ENCODE measurements at places on chromosomes 16 and 17.
A peak's percentile ranks its signal among the peaks of the same experiment; 100 is the strongest.

GRCh38 chr17:77373299-77374169 lies 232.8 kb downstream of the SEC14L1 start:
- peak; percentile 55 for DNase-seq

DNA sequence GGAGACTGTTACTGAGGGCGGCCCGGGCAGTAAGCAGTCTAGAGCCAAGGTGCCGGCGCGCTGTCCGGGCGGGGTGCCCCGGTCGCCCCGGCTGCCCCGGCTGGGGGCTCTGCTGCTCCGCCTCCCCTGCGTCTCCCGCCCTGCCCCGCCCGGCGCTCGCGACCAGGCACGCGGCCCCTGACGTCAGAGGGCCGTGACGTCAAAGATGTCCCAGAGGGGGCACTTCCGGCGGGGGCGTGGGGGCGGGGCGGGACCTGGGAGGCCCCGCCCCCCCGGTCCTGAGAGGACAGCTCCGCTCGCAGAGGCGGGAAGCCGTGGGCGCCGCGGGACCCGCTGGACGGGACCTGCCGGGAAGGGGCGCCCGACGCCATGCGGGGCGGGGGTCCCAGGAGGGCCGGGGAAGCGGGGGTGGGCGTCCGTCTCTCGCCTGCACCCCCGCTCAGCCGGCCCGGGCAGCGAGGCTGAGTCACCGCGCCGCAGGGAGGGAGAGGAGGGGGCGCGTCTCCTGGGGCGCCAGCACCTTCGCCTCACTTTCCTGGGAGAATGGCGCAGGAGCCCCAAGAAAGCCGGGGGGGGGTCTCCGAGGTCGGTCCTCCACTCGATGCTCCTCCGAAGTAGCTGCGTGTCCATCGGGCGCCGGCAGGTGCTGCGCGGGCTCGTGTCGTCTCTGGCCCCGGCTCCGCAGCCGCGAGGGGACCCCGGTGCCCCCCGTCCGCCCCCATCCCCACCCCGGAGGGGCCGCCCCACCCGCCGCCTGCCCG lies 4.4 kb upstream of the HIC1 start:
- DNase-seq, result peak; percentile 68

- no peak for DNase-seq
These were observed 218.2 kb upstream of the CHMP6 start for GRCh38 chr17:80773243-80773991.

GRCh38 chr17:64443086-64443760 lies 5.7 kb upstream of the MILR1 start:
- no peak for DNase-seq

GRCh38 chr17:63741143-63741407 lies 524 bp downstream of the STRADA start:
- DNase-seq, result no peak

DNA sequence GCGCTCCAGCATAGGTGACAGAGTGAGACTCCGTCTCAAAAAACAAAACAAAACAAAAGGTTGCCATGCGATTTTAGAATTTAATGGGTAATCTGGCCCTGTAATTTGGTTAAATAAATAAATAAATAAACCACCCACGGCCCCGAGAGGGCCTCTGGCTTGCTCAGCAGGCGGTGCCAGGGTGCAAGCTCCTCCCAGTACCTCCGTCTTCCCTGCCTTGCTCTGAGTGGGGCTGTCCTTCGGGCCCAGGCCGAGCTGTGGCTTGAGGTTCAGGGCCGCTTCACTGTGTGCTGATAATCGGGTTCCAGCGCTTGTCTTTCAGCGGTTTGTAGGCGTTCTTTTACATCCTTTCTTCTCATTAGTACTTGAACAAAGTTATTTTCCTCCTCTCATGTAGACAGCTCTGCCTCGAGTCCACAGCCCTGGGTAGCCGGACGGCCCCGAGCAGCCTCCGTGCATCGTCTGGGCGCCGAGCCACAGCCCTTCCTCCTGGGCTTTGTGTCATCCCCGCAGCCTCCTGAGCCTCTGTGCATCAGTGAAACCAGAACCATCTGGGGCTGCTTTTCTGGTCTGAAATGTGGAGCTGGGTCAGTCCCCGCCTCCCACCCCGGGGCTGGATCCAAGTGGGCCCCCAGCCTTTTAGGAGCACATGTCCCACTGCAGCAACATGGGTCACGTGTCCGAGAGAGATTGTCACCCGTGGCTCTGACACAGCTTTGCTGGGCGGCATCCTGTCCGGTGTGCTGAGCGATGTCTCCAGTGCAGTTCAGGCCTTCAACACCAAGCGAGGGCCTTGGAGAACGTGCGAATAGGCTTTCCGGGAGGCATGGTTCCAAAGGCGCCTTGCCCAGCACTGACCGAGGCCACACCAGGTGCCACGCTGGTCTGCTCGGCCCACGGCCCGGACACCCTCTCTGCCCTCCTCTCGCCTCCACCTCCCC lies 157.4 kb upstream of the CHMP6 start:
- no peak for DNase-seq

DNA sequence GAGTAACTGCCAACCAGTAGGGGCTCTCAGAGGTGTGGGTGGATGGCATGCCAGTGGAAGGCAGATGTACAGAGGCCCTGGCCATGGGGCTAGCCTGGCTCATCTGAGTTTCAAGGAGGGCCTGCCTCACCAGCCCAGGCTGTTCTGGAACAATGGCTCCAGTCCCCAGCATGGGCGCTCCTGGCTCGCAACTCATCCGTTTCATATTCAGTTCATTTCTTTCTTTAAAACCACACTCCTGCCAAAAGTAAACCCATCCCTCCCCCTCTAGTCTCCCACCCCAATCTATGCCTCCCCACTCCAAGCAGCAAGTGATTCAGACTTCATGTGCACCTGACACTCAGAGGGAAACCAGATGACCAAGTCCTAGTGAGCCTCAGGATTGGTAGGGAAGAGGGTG lies 2.4 kb downstream of the CCL13 start:
- DNase-seq, result no peak
